ENCODE measurements at places on chromosomes 4 and X. TPM values are rescaled to one million over a fixed set of nuclear protein-coding genes. Genes with fewer than 3 reads are reported as not detected.

TLL1 gene
- total RNA-seq, result 4.8 TPM

RTL9 gene
- total RNA-seq, result not detected

C4orf50 gene
- 0.16 TPM for total RNA-seq

TASL gene
- total RNA-seq, result 1.1 TPM

HS6ST2 gene
- total RNA-seq, result 0.28 TPM

ELK1 gene
- total RNA-seq, result 16.4 TPM

CXorf49 gene
- total RNA-seq, result not detected

SPP1 gene
- total RNA-seq, result 47.8 TPM

TMEM128 gene
- total RNA-seq, result 22.1 TPM

BMX gene
- total RNA-seq, result 1.6 TPM

PIR gene
- total RNA-seq, result 17.2 TPM

PAGE2B gene
- total RNA-seq, result not detected

GRCh38 chr4:175369087-175369486 lies 443.0 kb downstream of the GPM6A start:
- H3K4me3 ChIP-seq, result no peak overlapping the region
- no peaks in the 10 kb centered on the region for H3K36me3 ChIP-seq
- no peak for DNase-seq
- H3K4me1 ChIP-seq, result no peaks in the 10 kb centered on the region
- no peaks in the 10 kb centered on the region for H3K27me3 ChIP-seq

DNA sequence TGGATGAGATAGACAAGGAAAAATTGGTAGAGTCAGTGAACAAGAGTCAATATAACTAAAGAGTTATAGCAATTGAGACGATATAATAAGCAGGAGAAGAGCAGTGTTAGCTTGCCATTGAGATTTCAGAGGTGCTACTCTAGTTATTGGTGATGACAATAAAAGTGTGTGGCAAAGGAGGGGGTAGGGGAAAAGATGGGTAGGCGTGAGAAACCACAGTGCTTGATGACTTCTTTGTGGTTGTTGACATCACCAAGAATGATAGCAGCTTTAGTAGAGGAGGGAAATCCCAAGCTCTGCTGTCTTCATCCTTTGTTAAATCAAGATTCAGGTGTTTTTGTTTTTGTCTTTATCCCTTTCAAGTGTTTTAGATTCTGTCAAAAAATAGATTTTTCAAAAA lies 179.9 kb upstream of the PPP3CA start:
- no peak overlapping the region for H3K27ac ChIP-seq
- H3K4me1 ChIP-seq, result no peaks in the 10 kb centered on the region
- H3K4me3 ChIP-seq, result no peak overlapping the region
- H3K36me3 ChIP-seq, result no peaks in the 10 kb centered on the region
- no peaks in the 10 kb centered on the region for H3K27me3 ChIP-seq

GRCh38 chr4:86967073-86967472 lies 32.3 kb downstream of the AFF1 start:
- no peaks in the 10 kb centered on the region for H3K27me3 ChIP-seq
- DNase-seq, result no peak
- H3K36me3 ChIP-seq, result no peaks in the 10 kb centered on the region
- no peak overlapping the region for H3K4me3 ChIP-seq
- H3K4me1 ChIP-seq, result no peaks in the 10 kb centered on the region

DNA sequence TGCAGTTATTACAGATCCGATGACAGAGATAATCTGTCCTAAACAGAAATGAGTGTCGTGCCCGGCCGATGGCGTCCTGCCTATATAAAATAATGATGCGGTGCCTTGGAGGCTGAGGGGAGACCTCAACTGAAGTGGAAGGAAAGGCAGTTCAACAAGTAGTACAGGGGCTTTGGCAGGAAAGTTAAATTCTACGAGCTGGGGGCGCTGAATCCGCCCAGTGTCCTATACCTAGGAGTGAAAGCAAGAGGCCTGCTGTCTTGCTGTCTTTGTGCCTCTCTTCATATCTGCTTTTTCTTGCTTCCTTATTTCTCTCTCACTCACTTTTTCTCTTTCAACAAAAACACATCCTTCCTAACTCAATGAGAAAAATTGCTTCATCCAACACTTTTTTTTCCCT lies 82.2 kb upstream of the PRPS2 start:
- H3K4me1 ChIP-seq, result no peaks in the 10 kb centered on the region
- no peaks in the 10 kb centered on the region for H3K36me3 ChIP-seq
- H3K4me3 ChIP-seq, result no peak overlapping the region
- no peaks in the 10 kb centered on the region for H3K27me3 ChIP-seq

DNA sequence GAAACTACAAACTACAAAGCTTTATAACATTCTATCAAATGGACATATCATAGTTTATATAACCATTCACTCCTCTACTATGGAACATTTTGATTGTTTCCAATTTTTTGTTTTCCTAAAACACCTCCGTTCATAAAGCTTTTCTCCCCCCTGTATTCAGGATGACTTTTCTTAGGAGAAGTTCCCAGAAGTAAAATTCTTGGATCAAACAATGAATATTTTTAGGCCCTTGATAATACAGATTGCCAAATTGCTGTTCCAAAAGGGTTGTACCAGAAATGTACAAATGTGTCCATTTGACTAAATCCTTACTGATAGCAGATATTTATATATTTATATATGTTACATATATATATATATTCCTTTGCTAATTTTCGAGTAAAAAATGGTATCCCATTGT lies 77.8 kb downstream of the GPC3 start:
- H3K27me3 ChIP-seq, result no peaks in the 10 kb centered on the region
- DNase-seq, result no peak
- no peaks in the 10 kb centered on the region for H3K4me1 ChIP-seq
- no peaks in the 10 kb centered on the region for H3K36me3 ChIP-seq

- no peaks in the 10 kb centered on the region for H3K36me3 ChIP-seq
- H3K27me3 ChIP-seq, result no peaks in the 10 kb centered on the region
- H3K4me3 ChIP-seq, result no peak overlapping the region
- no peaks in the 10 kb centered on the region for H3K4me1 ChIP-seq
Measured at GRCh38 chrX:18297251-18297650, 57.2 kb downstream of the SCML2 start.

- H3K4me1 ChIP-seq, result no peaks in the 10 kb centered on the region
- no peak overlapping the region for H3K4me3 ChIP-seq
- DNase-seq, result no peak
- no peaks in the 10 kb centered on the region for H3K27me3 ChIP-seq
- H3K27ac ChIP-seq, result no peak overlapping the region
Measured at GRCh38 chr4:61473306-61473705, 273.2 kb downstream of the ADGRL3 start.

DNA sequence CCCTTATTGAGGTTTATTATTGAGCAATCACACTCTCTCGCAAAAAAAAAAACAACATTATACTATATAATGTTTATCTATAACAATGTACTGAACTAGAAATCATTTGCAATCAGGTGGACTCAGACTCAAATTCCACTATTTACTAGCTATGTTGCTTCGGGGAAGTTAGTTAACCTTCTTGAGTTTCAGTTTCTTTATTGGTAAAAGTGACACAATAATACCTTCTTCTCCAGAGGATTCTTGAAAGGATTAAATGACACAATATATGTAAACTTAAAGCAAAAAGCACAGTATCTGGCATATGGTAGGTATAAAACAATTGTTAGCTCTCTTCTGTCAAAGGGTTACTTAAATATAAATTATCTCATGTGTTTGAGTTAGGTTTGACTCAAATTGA lies 31.5 kb upstream of the HDAC8 start:
- no peaks in the 10 kb centered on the region for H3K27me3 ChIP-seq
- DNase-seq, result no peak
- H3K4me3 ChIP-seq, result no peak overlapping the region
- no peak overlapping the region for H3K27ac ChIP-seq
- H3K36me3 ChIP-seq, result no peaks in the 10 kb centered on the region
- no peaks in the 10 kb centered on the region for H3K4me1 ChIP-seq

DNA sequence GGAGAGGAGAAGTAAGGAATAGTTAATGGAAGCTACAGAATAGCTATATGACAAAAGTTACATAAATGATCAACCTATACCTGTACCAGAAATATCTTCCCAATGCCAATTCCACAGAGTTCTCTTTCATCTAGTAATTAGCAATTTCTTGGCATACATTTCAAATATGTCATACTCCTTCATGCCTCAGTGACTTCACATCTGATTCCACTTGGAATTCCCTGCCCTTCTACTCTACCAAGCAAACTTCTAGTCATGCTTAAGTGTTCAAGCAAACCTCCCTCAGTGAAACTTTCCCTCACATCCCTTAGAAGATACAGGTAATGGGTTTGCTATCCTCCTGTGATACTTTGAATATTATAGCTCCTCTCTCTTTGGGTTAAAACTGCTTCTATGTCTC lies 127.1 kb downstream of the KLHL13 start:
- H3K27ac ChIP-seq, result no peak overlapping the region
- no peaks in the 10 kb centered on the region for H3K27me3 ChIP-seq
- no peak overlapping the region for H3K4me3 ChIP-seq
- H3K4me1 ChIP-seq, result no peaks in the 10 kb centered on the region
- DNase-seq, result no peak

GRCh38 chrX:136019226-136019625 lies 34.0 kb downstream of the SLC9A6 start:
- peaks cover 10% of the 10 kb centered on the region for H3K36me3 ChIP-seq
- no peak overlapping the region for H3K4me3 ChIP-seq
- no peak overlapping the region for H3K27ac ChIP-seq

DNA sequence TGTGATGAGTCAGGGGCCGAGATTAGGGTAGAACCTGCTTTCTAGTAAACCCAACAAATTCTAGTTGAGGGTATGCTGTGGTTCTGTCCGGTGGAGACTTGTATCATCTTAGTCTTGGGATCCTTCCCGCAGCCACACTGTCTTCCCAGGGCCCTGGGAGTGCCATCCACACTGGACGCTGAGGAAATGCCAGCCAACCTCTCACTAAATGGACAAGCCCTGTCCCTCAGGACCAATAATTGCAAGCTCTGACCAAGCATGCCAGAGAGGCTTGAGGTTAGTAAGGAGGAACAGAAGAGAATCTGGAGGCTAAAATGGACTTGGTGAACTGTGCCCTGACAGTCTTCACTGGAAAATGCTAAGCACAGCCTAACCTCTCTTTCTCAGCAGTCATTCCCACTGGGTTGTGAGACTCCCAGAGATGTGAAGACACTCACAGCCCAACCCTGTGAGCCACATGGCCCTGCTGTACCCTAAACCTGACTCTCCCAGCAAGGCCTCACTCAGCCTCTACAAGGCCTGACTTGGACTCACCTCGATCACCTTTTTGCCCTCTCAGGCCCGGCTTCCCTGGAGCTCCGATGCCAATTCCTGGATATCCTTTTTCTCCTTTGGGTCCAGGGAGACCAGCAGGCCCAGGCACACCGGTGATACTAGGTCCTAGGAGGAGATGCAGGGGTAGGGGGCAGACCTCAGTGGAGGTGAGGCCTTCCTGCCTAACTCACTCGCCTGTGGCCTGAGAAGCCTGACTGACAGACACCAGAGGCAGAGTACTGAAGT lies 77.6 kb downstream of the ATG4A start:
- no peaks in the 10 kb centered on the region for H3K27me3 ChIP-seq
- no peak overlapping the region for H3K4me3 ChIP-seq
- DNase-seq, result no peak
- no peaks in the 10 kb centered on the region for H3K4me1 ChIP-seq
- H3K36me3 ChIP-seq, result no peaks in the 10 kb centered on the region

DNA sequence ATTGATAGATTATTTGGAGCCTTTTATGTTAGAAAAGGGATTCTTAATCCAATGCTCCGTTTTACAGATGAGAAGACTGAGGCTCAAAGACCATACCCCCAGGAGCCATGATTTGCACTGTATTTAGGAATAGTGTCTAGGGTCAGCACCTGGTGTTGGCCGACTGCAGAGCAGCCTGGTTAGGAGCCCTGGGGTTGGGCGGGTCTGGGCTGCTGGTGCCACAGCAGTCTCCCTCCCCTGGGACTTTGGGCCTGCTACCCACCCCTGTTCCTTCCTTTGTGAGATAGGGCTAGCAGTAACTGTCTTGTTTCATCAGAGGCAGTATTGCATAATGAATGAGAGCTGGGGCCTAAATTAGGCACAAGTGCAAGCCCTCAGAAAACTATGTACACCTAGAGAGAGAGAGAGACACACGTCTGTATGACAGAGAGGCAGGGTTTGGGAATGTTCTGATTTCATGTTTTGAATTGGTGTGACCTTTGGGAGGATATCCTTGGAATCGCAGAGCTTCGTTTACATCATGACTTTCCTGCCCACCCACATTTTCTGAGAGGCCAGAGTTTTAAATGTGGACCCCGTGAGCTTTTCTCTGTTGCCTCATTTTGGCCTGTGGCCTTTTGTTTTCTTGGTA lies 111.7 kb downstream of the PTTG2 start:
- no peak overlapping the region for H3K4me3 ChIP-seq
- H3K36me3 ChIP-seq, result peaks cover 17% of the 10 kb centered on the region
- no peak for DNase-seq
- H3K27ac ChIP-seq, result peak overlapping the region; percentile 55
- no peaks in the 10 kb centered on the region for H3K27me3 ChIP-seq

DNA sequence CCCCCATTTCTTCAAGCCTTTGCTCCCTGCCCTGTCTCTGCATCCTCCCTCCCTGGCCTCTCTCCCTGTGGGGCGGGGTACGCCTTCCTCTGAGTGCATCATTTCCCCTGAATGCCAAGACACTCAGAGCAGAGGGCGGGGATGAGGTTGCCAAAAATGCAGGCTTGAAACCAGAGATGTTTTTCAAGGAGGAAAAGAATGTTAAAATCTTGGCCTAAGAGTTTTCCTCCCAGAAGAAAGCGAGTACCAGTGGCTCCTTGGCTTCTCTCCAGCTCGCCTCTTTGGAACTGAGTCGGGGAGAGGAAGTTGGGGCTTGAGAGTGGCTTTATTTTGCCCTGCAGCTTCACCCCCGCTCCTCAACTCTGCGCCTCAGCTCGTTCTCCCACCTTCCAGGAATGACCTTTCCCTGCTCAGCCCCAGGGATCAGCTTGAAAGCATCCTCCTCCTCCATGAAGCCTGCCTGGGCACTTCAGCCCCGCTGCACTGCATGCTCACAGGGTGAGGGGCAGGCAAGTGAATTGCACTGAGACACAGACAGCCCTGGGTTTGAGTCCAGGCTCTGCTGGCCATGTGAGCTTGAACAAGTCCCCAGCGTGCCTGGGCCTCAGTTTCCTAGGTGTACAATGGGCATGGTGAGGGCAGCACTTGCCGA lies 57.5 kb upstream of the SORCS2 start:
- H3K4me3 ChIP-seq, result no peak overlapping the region
- no peaks in the 10 kb centered on the region for H3K4me1 ChIP-seq
- H3K27ac ChIP-seq, result no peak overlapping the region
- no peaks in the 10 kb centered on the region for H3K36me3 ChIP-seq
- DNase-seq, result peak; percentile 82

DNA sequence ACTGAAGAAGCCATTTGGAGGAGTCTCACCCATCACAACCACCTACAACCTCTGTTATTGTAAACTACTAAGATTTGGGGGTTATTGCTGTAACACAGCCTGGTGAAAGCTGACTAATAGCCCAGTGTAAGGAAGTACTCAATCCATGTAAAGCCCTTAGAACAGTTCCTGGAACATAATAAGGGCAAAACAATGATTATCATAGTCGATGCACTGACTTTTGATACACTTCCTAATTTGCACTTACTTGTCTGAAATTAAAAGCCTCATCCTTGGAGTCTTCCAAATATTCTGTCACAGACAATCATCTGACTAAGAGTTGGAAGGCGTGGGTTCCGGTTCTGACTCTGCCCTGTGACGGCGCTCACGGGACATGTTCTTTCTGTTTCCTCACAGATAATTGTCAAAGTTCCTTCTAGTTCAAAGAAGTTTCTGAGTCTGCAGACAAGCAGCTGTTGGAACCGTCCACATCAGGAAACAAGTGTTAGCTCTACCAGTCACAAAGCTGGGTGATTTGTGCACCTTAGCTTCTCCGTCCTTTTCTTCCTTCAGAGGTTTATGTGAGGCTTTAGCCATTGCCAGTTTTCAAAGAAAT lies 33.4 kb upstream of the RASGEF1B start:
- peak; percentile 86 for DNase-seq
- H3K36me3 ChIP-seq, result no peaks in the 10 kb centered on the region
- no peaks in the 10 kb centered on the region for H3K4me1 ChIP-seq
- H3K4me3 ChIP-seq, result no peak overlapping the region

All from sigmoid colon (tissue), 7 donors.